ENCODE measurements at places on chromosomes 3 and 15.

DNA sequence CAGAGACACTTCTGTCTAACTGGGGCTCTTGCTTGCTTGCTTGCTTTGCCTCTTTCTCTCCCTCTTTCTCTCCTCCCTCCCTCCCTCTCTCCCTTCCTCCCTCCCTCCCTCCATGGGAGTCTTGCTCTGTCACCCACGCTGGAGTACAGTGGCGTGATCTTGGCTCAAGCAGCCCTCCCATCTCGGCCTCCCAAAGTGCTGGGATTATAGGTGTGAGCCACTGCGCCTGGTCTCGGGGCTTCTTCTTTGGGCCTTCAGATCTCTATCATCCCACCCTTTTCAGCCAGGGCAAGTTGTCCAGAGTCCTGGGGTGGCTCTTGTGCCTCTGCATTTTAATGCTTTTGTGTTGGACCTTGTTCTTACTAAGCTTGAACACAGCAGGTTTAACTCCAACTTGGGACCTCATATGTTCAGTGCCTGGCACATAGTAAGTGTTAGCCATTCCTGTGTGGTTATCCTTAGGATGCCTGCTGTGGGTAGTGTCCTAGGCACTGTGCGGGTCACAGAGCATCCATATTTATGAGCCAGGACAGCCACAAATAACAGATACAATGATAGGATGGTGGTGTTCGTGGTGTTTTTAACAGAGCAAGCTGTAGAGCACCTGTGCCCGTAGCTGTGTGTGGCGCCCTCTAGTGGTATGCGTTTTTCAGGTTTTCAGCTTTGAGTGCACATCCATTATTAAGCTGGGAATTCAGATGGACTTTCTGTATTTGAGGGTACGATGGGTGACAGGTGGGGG is 75.1 kb downstream of the CCK start:
- peak; percentile 71 for DNase-seq

- DNase-seq: no peak
Measured at GRCh38 chr3:141399200-141399599, 30.9 kb downstream of the ZBTB38 start.

GRCh38 chr15:23647421-23648370 is at the start of gene MAGEL2:
Gene MAGEL2, minus strand, starts transcription at chr15:23647867. Its CDS starts 125 bp downstream, at chr15:23647742.
- DNase-seq: no peak

- no peak for DNase-seq
Measured at GRCh38 chr15:61822511-61822910, 237.7 kb downstream of the VPS13C start.

DNA sequence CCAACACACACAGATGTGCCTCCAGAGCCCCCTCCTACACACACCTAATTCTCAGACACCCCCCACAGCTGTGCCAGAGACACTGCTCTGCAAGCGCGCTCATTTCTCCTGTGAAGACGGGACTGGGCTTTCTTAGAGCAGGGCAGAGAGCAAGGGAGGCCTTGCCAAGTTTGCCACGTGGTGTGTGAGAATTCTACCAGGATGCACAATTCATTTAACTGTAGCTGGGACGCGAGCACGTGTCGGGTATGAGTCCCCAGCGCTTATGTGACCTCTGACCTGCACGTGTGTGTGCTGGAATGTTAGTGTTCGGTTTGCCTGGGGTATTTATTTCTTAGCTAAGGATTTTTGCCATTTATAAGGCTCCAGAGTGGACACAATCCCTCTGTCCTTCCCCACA is 37.0 kb downstream of the FEM1B start:
- DNase-seq: no peak

DNA sequence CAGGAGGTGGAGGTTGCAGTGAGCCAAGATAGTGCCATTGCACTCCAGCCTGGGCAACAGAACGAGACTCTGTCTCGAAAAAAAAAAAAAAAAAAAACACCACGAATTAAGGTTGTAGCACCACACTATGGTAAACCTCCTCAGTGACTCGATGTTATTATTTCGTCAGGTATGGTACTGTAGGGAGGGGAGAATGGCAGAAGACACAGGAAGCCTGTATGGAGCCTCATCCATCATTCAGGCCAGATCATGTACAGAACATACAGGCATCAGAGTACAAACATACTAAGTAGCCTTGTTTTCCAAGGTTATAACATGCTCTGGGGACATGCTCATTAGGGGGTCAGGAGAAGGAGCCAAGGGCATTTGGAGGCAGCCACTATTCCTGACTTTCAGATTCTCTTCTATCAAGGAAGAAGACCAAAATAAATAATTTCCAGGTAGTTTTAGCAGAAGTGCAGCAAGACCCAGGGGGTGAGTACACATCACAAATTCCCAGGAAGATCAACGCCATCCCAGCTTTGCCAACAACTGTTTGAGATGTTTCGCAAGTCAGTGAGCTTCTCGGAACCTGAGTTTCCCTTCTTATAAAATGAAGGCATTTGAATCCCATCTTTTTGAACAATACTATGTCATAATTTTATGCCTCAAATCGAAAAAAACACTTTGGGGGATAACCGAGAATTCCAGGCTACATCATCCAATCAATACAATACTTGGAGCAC is 79.8 kb downstream of the FOXP1 start:
- no peak for DNase-seq

DNA sequence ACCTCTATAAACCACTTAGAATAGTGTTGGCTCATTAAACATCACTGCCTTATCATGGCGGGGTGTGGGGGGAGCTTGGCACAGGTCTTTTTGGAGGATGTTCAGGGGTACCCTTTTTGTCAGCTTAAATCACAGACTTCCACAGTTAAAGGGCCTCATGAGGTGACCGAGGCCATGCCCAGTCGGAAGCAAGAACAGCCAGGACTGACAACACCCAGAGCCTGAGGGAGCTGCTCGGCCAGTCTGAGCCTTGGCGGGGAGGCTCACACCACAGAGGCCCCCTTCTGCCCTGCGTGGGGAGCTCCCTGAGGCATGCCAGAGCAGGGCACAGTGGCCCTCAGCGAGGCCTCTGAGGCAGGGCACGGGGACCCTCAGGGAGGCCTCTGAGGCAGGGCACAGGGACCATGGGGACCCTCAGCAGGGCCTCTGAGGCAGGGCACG is 49.5 kb downstream of the UMPS start:
- DNase-seq: no peak

GRCh38 chr3:160224811-160225175 is 429 bp upstream of the C3orf80 start:
- no peak for DNase-seq

DNA sequence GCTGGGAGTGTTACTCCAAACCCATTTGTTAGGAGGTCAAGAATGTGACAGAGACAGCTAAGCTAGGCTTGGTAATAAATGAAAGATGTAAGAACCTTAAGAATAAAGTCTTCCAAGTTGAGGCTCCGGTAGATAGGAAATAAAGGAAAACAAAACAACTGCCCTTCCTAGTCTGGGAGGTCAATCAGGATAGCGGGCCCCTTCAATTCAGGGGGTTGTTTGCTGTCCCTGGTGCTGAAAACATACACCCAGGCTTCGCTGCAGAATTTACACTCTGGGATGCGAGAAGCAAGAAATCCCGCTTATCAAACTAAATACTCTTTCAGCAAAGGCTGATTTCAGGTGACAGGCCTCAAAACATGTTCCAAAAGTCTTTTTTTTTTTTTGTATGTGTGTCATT is 393.4 kb downstream of the NTRK3 start:
- DNase-seq: no peak

GRCh38 chr3:170754311-170754693 is 115.7 kb downstream of the RPL22L1 start:
- DNase-seq: no peak

GRCh38 chr15:95922431-95922830 is 408.1 kb upstream of the NR2F2 start:
- DNase-seq: no peak

DNA sequence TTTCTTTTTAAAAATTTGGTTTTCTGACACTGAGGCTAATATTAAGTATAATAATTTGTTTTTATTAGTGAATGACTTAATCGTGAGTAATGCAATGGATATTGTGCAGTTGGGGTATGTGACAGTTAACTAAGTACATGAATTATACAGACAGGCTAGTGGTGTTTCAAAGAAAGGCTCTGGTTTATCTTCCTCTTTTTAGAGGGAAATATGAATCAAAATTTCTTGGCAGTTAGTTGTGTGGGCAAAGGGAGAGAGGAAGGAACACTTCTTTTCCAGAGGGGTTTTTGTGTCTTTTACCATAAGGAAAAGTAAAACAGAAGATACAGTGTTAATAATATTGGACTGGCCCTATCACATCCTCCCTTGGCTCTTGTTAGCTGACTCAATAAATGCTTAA is 2.7 kb downstream of the ZNF654 start:
- DNase-seq: no peak

- DNase-seq: no peak
Measured at GRCh38 chr15:44009038-44009437, 182.2 kb downstream of the WDR76 start.

DNA sequence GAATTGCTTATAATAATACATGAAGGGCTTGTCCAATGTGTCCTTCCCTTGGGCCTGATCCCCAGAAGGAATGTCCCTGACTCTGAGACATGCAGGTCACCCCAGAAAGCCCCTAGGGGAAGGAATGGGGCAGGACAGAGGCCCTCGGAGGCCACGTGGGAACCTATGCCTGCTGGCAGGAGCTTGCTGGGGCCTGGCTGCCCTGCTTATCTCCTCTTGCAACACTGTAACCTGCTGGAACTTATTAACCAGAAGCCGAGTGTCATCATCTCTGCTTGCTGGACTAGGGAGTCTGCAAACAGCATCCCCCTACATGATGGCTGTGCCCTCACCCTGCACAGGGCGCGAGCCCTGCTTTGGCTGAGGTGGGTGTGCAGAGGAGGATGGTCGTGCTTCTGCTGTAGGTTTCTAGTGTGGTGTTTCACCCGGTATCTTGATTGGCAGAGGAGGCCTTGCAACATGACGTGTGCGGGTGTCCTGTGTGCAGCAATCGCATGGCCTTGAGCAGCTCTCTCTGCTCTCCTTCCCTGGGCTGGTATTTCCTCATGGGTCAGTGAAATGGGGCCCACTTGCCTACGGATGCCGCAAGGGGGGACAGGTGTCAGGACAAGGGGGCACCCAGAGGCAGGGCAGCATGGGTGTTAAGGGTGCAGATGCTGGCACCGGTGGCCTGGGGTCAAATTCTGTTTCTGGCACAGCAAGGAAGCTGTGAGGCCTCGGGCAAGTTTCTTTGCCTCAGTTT is 5.0 kb downstream of the CHST13 start:
- DNase-seq: no peak

- no peak for DNase-seq
Measured at GRCh38 chr15:68789534-68790241, 31.0 kb downstream of the ANP32A start.

GRCh38 chr3:86989006-86989405 is 1.9 kb downstream of the VGLL3 start:
- DNase-seq: no peak

GRCh38 chr3:121817753-121818152 is 17.1 kb downstream of the IQCB1 start:
- DNase-seq: no peak

DNA sequence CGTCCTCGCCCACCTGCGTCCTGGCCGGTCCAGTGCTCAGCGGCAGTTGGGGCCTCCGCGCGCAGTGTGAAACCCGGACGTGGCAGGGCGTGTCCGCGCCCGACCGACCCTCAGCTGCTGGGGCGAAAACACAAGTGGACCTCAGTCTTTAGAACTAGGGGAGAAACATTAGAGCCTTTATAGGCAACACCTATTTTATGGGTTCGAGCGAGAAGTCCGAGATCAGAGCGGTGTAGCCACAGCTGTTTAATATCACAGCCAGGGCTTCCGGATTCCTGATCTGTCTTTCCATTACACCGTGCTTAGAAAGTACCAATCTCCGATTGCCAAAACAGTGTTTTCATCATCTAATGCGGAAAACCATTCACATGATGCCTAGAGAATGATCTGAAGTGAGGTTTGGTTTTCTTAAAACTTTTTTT is 506 bp downstream of the RAD51 start:
- no peak for DNase-seq

- no peak for DNase-seq
Measured at GRCh38 chr3:110528305-110529121, 543.1 kb upstream of the NECTIN3 start.

DNA sequence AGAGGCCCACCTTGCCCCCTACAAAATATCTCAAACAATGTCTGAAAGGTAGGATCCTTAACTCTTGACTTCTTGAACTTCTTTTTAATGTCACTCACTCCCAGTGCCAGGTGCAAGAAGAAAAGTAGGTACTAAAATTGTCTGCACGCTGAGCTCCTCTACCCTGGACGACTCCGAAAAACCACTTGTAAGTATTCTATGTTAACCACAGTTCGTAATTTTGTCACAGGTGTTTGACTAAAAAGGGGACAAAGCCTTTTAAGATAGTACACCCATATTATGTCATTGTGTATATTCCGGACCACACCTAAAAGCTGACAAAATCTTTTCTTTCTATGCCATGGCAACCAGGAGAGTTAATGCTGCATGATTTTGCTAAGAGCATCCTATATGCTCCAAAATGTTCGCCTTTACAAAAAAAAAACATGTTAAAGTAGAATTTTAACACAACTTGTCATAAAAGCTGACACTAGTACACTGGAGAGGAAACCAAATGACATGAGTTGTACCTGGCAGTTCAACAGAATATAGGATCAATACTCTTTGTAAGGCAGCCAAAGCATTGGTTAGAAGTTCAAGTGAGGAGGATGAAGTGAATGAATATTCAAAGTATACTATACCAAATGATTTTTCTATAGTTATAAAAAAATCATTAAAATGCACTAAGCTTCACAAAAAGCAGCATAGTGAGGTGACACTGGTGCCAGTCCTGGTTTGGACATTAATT is 210.5 kb downstream of the FOXP1 start:
- no peak for DNase-seq

GRCh38 chr15:44636976-44637375 is 26.5 kb downstream of the SPG11 start:
- no peak for DNase-seq

GRCh38 chr15:67998599-67999133 is 55.4 kb upstream of the PIAS1 start:
- DNase-seq: no peak

- DNase-seq: no peak
Measured at GRCh38 chr15:101329867-101330380, 34.9 kb upstream of the SNRPA1 start.

- no peak for DNase-seq
Measured at GRCh38 chr15:81301815-81302399, 22.0 kb downstream of the STARD5 start.

- DNase-seq: no peak
Measured at GRCh38 chr15:100405179-100405578, 63.4 kb upstream of the ADAMTS17 start.

DNA sequence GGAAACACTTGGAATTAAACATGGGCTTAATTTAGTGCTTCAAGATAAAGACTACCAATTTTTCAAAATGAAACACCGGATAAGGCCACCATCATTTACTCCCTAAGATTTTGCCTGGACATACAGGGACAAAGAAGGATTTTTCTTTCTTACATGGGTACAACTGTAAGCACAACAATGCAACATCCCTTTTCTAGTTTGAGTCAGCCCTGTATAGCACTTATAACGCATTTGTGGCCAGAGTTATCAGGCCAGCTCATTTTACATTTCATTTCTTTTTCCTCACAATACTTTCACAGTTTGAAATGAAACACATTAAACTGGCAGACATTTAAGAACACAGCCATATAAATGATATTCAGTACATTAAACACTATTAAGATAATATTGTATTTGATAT is 9.8 kb upstream of the SUCNR1 start:
- no peak for DNase-seq

GRCh38 chr3:77407441-77407840 is 367.5 kb downstream of the ROBO2 start:
- no peak for DNase-seq
